ENCODE measurements at places on chromosomes 2 and 18.
A peak's percentile ranks its signal among the peaks of the same experiment; 100 is the strongest.

GRCh38 chr2:9565436-9566153 lies 10.0 kb upstream of the ADAM17 start:
- DNase-seq = no peak

- no peak for DNase-seq
These were observed 7.8 kb downstream of the AGAP1 start for GRCh38 chr2:235501673-235502031.

GRCh38 chr2:65309699-65310098 lies 82.1 kb downstream of the ACTR2 start:
- DNase-seq = no peak

- DNase-seq = peak; percentile 78
These were observed 7.4 kb downstream of the DLX2 start for GRCh38 chr2:172095146-172095904.

DNA sequence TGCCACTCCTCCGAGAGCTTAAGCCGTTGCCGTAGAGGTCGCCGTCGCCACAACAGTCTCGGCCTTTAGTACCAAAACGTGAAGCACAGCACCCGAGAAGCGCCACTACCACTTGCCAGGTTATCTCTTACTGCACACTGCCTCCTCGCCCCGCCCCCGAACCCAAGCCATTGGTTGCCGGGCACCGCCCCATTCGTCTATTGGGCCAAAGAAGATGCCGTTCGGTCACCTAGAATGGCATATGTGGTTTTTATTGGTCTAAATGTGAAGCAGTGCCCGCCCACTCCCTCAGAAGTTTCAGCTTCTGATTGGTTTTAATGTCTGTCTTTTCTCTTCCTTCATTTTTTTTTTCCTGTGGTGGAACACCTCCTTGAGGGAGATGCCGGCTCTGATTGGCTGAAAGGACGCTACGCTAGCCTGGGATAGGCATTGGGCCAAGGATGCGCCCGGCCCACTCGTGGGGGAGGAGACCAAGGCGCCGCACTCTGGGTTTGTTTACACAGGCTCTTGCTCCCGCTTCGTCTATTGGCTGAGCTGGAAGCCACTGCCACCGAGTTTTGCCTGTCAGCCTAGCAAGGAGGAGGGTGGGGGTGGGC lies at the start of gene PAIP2B:
Gene PAIP2B (minus strand): TSS at position 139 of the 596 bp plus-strand sequence. CDS start 24,514 bp downstream, outside the sequence.
- peak; percentile 95 for DNase-seq

GRCh38 chr18:54671291-54671881 lies 80.3 kb downstream of the DYNAP start:
- DNase-seq = no peak

GRCh38 chr2:1136846-1137245 lies 186.2 kb downstream of the SNTG2 start:
- no peak for DNase-seq

- DNase-seq = no peak
These were observed 88.6 kb upstream of the TTN start for GRCh38 chr2:178895872-178896271.

GRCh38 chr2:68755071-68755470 lies 20.5 kb downstream of the ARHGAP25 start:
- no peak for DNase-seq

DNA sequence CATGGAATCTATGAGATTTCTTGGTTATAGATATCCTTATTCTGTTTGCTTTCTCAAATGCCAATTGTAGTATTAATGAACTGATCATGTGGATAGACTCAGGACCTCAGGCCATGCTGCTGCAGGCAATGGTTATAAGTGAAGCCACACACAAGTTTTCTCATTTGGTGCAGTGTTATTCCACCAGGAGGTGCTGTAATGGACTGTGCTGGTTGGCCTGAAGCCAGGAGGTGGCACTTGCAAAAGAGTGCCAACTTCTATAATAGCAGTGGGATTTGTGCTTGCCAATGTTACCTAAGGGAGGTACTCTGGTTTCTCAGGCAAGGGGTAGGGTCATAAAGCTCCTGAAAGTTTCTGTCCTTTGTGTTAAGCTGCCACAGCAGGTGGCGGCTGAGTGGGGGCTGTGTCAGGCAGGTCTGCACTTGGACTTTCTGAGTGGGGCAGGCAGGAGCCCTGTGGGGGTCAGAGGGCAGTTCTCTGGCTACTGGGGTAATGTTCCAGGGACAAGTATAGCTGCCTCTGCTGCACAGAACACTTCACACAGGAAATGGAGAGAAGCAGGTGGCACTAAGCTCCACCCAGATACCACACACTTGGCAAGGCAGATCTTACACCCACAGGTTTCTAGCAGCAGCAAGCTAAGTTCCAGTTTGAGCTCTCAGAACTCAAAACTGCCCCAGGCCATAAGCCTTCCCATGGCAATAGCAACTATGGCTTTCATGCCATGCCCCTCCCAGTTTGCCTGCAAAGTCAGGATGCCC lies 352.6 kb upstream of the CWC22 start:
- no peak for DNase-seq

- DNase-seq = no peak
These were observed 36.0 kb downstream of the FARP2 start for GRCh38 chr2:241391892-241392665.

GRCh38 chr18:32025744-32026143 lies 7.1 kb downstream of the RNF125 start:
- DNase-seq = no peak

DNA sequence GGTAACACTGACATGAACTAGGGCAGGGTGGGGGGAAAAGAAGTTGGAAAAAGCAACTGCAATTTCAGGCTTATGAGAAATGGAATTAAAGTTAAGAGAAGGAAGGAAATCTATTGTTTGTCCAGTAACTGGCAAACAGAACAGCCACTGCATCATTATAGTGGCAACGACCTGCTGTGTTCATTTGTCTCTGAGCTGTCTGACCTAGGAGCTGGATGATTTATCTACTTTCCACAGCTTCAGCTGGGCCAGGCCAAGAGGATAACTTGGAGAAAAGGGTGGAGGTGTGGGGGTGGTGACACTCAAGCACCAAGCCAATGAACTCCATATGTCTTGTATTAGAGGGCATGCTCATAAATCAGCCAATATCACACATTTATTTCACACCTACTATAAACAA lies 291.5 kb upstream of the KLHL29 start:
- no peak for DNase-seq

GRCh38 chr2:52335727-52336126 lies 1303.8 kb upstream of the NRXN1 start:
- no peak for DNase-seq

- no peak for DNase-seq
These were observed 15.1 kb downstream of the ADNP2 start for GRCh38 chr18:80124131-80124530.

GRCh38 chr2:147569426-147569825 lies 275.4 kb upstream of the ACVR2A start:
- no peak for DNase-seq

- DNase-seq = no peak
These were observed 1024.1 kb upstream of the KLHL29 start for GRCh38 chr2:22360735-22361374.

- no peak for DNase-seq
These were observed 300.5 kb downstream of the INSIG2 start for GRCh38 chr2:118388771-118389170.

GRCh38 chr2:54455563-54456361 lies at the start of gene SPTBN1:
SPTBN1 (plus strand) TSS chr2:54456327; CDS start chr2:54526419, 70,092 bp downstream.
- no peak for DNase-seq

GRCh38 chr2:201532686-201533304 lies 81.3 kb downstream of the STRADB start:
- DNase-seq = no peak

DNA sequence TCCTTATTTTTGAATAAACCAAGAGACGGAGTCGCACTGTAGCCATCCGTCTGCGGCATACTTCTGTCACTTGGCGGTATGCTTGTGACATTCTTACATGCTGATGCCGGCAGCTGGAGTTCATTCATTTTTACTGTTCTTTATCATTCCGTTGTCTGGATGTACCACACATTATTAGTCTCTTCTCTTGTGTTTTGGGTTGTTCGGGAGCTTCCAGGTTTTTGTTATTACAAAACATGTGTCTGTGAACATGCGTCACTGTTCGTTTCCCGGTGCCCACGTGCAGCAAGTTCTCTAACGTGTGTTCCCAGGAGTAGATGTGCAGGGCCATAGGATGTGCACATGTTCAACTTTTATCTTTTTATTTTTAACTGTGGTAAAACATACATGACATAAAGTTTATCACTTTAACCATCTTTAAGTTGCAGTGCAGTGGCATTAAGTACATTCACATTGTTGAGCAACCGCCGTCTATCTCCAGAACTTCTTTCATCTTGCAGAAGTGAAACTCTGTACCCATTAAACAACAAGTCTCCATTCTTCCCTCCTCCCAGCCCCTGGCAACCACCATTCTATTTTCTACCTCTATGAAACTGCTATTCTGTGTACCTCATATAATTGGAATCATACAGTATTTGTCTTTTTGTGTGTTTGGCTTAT lies 40.1 kb downstream of the MTCL1 start:
- no peak for DNase-seq

DNA sequence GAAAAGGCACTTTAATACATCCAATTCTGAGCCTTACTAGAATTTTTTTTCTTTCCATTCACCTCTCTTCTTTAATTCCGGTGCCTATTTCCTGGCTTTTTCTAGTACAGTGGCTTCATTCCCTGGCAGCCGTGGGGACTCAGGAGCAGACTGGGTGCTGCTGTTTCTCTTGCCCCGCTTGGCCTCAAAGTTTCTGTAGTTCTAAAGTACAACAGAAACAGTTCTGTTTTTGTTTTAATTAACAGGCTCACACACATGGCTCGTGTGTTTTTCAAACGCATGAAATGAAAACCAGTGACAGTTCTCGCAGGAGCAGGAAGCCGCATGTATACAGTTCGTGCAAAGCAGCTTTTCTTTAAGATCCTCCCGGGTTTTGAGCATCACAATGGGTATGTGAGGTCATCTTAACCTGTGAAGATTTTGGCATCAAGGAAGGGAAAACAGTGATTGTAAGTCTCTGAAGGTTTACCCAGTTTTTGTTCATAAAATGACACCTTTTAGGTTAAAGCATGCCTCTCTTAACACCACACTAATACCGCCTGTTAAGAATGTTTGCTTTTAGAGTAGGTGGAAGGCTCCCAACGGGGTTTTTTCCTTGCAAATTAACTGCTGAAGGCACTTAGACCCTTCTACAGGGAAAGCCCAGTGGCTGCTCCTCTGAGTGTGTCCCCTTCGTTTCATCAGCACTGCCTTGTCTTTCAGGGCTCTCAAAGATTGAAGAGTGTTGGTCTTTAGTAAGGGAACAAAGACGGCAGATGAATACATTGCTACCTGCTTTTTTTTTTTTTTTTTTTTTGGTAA lies 5.8 kb downstream of the FZD7 start:
- no peak for DNase-seq

DNA sequence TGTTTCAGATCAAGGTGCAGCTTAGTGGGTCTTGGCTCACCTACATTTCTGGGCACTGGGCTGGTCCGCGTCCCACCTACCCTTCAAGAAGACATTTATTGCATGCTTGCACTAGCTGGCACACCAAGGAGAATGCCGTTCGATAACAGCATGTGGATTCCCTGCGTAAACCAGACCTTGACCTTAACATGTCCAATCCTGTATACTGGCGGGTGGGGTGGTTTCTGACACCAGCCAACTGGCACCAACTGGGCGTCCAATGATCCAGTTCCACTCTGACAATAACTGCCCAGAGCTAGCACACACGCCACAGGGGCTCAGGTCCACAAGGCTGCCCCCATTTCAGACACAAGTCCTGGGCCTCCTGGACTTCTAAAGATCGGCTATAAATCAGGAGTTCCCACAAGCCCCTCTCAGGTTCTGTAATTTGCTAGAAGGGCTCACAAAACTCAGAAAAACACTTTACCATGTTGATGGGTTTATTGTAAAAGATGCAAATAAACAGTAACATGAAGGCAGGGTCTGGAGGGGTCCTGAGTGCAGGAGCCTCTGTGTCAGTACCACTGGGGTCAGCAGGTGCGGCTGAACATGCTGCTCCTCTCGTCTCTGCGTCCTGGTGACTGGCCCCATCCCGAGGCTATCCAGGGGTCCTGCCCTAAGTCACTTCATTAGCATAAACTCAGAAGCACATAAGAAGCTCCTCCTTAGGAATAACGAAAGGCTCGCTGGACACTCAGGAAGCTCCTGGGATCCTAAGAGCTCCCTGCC lies 161.8 kb downstream of the HDAC4 start:
- no peak for DNase-seq

- DNase-seq = no peak
These were observed 203.8 kb upstream of the CDH7 start for GRCh38 chr18:65547046-65547445.

- no peak for DNase-seq
These were observed 223.6 kb downstream of the LRRTM1 start for GRCh38 chr2:80080957-80081356.

- no peak for DNase-seq
These were observed 331.3 kb downstream of the THSD7B start for GRCh38 chr2:137096693-137097092.

DNA sequence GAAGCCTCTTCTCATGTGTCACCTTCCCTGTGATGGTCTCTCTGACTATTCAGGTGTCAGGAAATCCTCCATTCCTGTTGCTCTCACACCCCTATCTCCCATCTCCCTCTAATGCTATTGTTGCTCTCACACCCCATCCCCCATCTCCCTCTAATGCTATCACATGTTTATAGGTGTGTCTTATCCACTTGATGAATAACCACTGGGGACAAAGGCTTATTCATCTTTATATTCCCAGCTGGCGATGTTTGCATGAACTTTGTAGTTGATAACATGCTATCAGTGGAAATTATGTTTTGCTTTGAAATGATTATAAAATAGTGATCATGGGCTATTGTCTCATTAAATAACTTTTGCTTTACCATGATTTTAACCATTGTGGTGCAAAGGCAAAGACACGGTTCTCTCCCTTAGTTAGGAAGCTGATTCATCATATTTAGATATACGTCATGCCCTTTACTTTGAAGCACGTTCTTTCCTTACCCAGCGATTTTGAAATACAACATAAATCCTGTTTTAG lies 220.5 kb downstream of the PMAIP1 start:
- no peak for DNase-seq

- DNase-seq = no peak
These were observed 1.3 kb upstream of the ANKRD12 start for GRCh38 chr18:9135081-9135911.

DNA sequence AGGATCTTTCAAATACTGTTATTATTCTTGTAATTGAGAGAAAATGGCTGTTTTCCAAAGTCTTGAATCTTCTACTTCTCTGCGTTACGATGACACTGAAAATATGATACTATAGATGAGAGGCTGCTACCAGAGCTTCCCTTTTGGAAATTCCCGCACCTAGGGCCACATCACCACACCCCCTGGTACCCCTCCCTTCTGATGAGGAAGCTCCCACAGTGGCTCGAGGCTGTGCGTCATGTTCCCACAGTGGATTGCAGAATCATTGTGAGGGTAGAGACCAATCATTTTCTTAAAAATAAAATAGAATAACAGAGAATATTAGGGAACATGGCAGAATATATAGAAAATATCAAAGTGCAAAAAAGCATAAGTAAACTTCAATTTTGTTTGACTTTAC lies 268.9 kb upstream of the SMIM21 start:
- DNase-seq = no peak

All from stimulated activated CD4-positive, alpha-beta T cell treated with anti-CD3 and anti-CD28 coated beads, Interleukin-4, amount 100 ng/mL, for 4 hours (primary cell).